Occipital lobe (tissue), 3 donors: ENCODE measurements at places on chromosomes 7 and 10. TPM values are rescaled to one million over a fixed set of nuclear protein-coding genes. Genes with fewer than 3 reads are reported as not detected.

- DNase-seq = no peak
Measured at GRCh38 chr7:76053461-76053860, 5.6 kb downstream of the MDH2 start.

The AHCYL2 gene
- total RNA-seq = 22.8 TPM

GRCh38 chr10:94991243-94991888 lies 52.9 kb downstream of the CYP2C9 start:
- no peak for DNase-seq

- DNase-seq = no peak
Measured at GRCh38 chr7:74684921-74685320, 27.4 kb downstream of the GTF2I start.

- no peak for DNase-seq
Measured at GRCh38 chr10:71921324-71922027, 42.7 kb upstream of the CHST3 start.
